ENCODE measurements at places on chromosomes 2 and 18.

- no peak for DNase-seq
Measured at GRCh38 chr18:65017372-65017760, 733.4 kb upstream of the CDH7 start.

DNA sequence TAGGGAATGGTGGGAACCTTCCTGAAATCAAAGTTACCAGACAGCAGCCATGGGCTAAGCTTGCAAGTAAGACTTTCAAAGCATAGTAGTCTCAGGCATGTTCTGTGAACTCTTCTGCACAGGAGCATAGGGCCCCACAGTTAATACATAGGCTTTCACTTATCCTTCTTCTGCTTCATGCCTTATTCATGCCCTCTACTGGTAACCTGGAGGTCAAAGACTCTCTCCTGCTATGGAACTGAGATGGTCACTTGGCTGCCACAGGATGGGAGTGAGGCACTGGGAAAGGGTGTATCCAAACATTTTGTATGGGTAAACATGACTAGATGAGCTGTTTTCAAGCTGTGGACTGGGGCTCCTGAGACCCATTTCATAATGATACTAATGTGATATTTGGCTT lies 49.1 kb upstream of the ZNF638 start:
- DNase-seq: no peak

DNA sequence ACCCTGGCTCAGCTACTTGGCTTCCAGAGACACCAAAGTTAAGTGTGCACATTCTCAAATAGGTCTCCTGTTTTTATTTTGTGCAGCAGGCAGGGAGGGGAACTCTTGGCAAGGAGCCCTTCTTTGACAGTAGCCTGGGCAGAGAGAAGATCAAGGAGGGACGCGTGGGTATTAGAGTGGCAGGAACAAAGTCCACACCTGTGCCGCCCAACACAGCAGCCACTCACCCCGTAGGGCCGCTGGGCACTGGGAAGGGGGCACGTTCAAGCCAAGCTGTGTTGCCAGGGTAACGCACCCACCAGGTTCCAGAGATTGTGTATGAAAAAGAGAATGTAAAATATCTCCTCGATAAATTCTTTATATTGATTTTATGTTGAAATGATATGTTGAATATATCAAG lies 229.3 kb upstream of the AGAP1 start:
- DNase-seq: no peak

- DNase-seq: no peak
Measured at GRCh38 chr2:55511508-55512124, 7.9 kb upstream of the CFAP36 start.

- DNase-seq: no peak
Measured at GRCh38 chr18:79779700-79780190, 18.0 kb upstream of the KCNG2 start.

DNA sequence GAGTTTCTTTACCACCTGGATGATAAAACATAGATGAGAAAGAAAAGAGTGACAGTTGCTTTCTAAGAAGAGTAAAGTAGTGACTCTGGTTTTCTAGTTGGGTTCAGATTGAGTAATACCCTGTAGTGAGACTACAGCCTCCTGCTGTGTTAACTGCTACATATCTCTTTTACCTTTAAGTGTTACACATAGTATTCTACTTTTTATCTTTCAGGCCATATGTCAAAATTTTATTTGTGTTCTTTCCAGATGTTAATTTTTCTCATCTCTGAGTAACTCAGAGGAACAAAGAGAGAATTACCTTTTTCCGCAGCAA lies 348.2 kb downstream of the CTNNA2 start:
- no peak for DNase-seq

DNA sequence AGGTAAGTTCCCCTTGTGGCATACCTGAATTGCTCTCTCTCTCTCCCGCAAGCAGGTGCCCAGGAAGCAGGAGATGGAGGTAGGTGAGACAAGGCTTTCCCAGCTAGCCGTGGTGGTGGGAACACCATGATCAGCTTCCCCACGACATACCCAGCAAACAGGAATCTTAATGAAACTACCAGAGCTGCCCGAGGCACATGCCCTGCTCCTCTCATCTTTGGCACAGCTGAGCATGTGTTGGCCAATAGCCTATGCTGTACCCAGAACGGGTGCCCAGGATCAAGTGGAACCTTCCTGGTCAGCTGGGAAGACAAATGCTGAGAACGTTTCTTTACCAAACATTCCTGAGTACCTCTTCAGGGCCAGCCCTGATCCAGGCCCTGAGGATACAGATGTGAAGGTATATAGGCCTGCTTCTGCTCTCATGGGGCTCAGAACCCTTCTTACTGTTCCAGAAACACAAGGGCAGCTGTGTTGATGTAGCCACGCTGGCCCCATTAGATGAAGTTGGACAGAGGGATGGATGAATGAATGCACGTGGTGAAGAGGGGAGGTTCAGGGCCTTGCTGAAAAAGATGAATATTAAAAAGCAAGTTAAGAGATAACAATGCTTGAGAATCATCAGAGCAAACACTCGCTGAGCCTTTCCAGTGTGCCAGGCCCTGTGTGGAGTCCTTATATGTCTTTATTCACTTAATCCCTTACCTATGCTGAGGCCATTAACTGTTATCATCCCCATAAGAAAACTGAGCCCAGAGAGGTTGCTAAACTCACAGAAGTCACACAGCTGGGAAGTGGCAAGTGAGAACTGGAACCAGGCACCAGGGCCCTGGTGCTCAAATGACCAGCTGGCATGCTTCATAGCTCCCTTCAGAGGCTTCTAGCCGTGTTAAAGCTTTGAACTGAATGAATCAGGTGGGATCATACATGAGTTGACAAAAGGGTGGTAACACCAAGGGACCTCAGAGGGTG lies 68.8 kb upstream of the TMEM247 start:
- DNase-seq: no peak
